ENCODE measurements at places on chromosomes 13 and 19.

DNA sequence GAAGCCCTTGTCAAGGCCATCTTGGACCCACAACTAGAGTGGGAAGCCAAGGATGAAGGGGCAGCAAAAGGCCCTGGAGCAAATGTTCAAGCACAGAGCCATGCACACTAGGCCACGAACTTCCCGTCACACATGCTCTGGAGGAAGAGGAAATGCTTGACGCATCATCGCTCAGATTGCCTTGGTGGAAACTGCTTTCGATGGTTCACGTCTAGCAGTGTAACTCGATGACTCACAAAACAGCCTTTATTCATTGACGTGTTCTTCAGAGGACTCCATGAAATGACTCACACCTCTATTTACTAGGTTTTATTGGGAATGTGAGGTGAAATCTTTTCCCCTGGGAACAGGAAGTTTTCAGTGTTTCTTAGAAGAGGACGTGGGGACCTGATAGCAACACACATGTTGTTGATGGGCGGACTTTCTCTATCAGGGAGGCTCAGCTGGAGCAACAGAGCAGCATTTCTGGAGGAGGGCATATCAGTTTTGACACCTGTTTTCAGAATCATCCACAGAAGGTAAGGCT is 79.8 kb upstream of the FLT1 start:
- DNase-seq = no peak

DNA sequence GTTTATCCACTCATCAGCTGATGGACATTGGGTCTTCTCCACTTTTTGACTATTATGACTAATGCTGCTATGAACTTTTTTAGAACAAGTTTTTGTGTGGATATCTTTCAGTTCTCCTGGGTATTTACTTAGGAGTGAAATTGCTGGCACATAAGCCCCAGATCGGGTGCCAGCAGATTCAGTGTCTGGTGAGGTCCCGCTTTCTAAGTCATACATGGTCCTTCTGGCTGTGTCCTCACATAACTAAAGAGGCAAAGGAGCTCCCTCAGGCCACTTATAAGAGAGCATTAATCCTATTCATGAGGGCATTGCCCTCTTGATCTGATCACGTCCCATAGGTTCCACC is 600 bp upstream of the ZNF226 start:
- no peak for DNase-seq

- DNase-seq = no peak
These were observed 5.6 kb downstream of the SAFB start for GRCh38 chr19:5628461-5628860.

GRCh38 chr19:35195830-35196229 is 32.7 kb downstream of the FAM187B start:
- no peak for DNase-seq

DNA sequence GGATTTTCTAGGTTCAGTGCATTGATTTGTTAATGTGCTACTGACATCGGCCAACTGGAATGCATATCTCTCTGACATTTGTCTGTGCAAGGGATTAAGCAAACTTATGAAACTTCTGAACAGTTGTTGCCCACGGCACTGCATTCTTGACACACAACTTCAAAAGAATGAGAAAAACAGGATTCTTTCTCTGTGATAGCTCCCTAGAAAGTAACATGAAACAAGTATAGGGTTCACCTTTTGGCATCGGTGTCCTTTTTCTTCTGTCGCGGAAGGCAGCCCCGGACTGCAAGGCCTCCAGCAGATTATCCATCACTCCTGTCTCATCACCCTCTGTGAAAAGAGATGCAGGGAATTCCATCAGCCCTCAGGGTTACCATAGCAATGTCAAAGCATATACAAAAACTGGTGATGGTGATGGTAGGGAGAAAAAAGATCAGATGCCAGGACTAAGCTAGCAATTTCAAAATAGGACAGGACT is 389.2 kb downstream of the DIAPH3 start:
- DNase-seq = peak; percentile 25
